CD4-positive, alpha-beta T cell treated with Interleukin-17A for 1 hour (primary cell): ENCODE measurements at places on chromosomes 3 and 15.

- no peak for DNase-seq
These were observed 104.5 kb downstream of the RARB start for GRCh38 chr3:25532431-25533162.

- DNase-seq, result no peak
These were observed 382 bp upstream of the COX17 start for GRCh38 chr3:119677641-119677934.

- no peak for DNase-seq
These were observed 54.9 kb upstream of the TMEM108 start for GRCh38 chr3:132983143-132983770.

- DNase-seq, result no peak
These were observed 16.9 kb upstream of the RAB7A start for GRCh38 chr3:128709038-128709437.

DNA sequence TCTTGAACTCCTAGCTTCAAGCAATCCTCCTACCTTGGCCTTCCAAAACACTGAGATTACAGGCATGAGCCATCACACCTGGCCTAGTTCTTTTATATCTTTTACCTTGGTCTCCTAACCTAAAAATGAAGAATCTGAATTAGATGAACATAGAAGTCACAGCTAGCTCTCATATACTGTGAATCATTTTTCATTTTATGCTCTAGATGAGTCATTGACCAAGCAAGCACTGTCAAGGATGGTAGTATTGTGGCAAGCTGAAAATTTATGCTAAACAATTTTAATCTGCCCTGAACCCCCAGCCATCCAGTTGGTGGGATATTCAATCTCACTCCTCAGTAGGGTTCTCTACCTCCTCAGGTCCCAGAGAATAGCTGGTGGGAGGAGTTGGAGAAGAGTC is 48.3 kb upstream of the DNAJC13 start:
- DNase-seq, result no peak

- DNase-seq, result no peak
These were observed 186.9 kb downstream of the KLHL25 start for GRCh38 chr15:85607842-85608241.

GRCh38 chr15:74709892-74710291 is 14.1 kb upstream of the EDC3 start:
- DNase-seq, result no peak

GRCh38 chr3:13657660-13658435 is 108.9 kb downstream of the FBLN2 start:
- DNase-seq, result peak; percentile 74

DNA sequence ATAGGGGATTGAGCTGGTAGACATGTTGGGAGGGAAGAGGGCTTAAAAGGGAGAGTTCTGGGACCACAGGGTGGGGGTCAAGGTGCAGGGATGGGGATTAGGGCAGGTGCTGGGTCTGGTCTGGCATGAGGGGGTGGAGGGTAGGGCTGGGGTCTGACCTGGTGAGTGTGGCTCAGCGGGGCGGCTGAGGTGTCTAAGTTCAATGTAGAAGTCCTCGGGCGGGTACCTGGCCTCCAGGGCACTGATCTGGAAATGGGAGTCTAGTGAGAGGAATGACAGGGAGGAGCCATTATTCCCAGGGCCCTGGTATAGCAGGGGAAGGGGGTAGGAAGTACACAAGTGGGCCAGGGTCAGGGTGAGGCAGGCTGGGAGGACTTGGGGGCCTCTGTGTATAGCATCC is 39.6 kb downstream of the RAB11A start:
- no peak for DNase-seq

GRCh38 chr3:107188262-107188661 is 189.0 kb upstream of the CCDC54 start:
- DNase-seq, result no peak

GRCh38 chr15:51837792-51838251 is 8.4 kb downstream of the TMOD3 start:
- no peak for DNase-seq

- DNase-seq, result no peak
These were observed 19.5 kb upstream of the BSN start for GRCh38 chr3:49534581-49535441.

DNA sequence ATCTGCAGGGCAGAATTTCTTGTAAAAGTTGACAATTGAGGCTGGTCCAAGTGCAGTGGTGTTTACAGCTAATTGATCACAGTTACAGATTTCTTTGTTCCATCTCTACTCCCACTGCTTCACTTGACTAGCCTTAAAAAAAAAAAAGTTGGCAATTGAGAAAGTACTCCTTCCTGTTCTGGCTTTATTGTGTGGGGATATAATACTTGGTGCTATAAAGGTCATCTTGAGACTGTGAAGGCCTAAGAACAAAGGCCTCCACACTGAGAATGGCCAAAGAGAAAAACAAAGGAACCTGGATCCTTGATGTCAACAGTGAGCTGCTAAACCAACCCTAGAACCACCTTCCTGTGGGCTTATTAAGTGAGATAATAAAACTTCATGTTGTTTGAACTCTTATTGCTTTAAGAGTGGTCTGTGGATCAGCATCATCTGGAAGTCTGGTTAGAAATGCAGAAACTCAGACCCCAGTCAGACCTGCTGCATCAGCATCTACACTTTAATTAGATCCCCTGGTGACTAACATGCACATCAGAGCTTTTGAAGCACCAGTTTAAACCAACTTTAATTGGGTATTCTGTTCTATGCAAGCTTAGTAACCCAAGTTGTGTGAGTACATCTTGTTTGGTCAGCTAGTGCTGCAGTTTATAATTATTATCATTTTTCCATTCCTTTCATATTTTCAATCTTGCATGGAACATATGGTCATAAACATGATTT is 55.2 kb downstream of the TMOD3 start:
- no peak for DNase-seq

DNA sequence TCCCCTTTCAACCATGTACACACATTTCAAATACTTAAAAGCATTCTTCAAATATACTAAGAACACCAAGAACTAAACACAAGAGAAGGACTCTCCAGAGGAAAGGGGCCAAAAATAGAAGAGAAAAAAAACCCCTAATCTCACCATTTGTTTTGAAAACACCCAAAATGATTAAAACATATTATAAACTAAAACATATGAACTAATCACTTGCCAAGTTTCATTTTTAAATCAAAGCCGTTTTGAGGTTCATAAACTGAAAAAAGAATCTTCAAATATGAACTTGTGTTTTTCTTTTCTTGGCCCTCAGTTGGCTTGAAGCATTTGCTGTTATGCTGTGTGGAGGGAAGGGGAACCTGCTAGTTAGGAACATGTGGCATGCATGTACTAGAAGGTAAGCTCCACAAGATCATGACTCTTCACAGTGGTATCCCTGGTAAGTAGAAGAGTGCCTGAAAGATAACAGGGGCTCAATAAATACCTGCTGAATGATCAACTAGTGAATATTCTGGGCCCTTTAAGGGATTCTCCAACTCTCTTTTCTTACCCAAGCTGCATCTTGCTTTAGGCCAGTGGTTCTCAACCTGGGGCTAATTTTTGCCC is 224.5 kb downstream of the TIGIT start:
- no peak for DNase-seq

- DNase-seq, result no peak
These were observed 83.2 kb downstream of the MB21D2 start for GRCh38 chr3:192834428-192834827.

- DNase-seq, result no peak
These were observed 29.6 kb upstream of the IDH2 start for GRCh38 chr15:90131848-90132247.

DNA sequence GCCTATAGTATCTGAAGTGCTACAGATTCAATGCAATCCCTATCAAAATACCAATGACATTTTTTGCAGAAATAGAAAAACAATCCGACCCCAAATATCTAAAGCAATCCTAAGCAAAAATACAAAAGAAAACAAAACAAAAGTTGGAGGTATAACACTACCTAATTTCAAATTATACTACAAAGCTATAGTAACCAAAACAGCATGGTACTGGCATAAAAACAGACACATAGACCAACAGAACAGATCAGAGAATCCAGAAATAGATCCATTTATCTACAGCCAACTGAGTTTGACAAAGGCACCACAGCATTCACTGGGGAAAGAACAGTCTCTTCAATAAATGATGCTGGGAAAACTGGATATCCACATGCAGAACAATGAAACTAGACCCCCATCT is 23.8 kb upstream of the CDAN1 start:
- DNase-seq, result no peak

DNA sequence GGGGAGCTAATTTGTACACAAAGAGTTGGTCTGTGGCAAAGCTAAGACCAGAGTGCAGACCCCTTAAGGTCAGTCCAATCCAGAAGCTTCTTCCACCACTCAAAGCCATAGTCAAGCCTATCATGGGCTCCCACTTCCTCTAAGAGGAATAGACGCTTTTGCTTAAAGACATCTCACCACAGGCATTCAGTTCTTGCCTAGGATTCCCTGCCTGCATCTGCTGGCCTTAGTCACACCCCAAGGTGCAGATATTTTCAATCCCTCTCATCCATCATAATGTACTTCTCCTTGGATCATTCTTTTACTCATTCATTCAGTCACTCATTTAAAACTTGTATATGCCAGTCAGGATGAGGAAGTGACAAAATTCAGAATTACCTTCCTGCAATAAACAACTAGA is 179.6 kb upstream of the STT3B start:
- DNase-seq, result no peak

- DNase-seq, result no peak
These were observed 52.4 kb downstream of the SUCNR1 start for GRCh38 chr3:151925876-151926275.

- DNase-seq, result no peak
These were observed 79.2 kb upstream of the TPRG1 start for GRCh38 chr3:189092547-189092946.

DNA sequence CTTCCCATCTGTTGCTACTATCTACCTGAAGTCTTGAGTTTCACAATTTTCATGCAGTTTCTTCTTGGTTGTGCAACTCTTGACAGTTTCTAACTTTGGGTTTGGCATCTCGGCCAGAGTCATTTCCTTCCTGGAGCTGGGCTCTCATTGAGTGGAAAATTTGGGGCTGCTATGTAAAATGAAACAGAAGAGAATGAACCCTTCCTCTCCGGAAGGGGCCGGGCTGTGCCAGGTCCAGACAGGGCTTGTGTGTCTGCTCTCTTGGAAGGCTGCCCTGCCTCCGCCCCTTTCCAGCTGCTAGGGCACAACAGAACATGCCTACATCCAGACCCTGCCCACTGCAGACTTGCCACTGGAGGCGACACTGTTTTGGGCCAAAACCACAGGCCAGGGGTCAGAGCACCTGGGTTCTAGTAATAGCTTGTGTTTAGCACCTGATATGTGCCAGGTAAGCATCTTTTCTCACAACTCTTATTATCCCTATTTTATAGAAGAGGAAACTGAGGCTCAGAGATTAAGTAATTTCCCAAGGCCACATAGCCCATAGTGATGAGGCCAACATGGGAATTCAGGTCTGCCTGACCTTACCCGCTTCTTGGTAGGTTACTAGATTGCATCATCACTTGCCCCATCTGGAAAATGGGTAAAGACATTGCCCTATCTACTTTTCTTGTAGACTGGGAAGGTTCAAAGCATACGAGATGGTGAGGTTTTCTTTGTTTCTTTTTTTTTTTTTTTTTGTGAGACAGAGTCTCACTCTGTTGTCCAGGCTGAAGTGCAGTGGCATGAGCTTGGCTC is 25.0 kb downstream of the IRAK2 start:
- DNase-seq, result peak; percentile 60

- DNase-seq, result no peak
These were observed 471.6 kb downstream of the TUSC7 start for GRCh38 chr3:117181222-117181621.

GRCh38 chr3:189631409-189631808 is 220 bp downstream of the TP63 start:
- DNase-seq, result no peak

- DNase-seq, result no peak
These were observed 2.2 kb downstream of the ZNF592 start for GRCh38 chr15:84750583-84751092.

DNA sequence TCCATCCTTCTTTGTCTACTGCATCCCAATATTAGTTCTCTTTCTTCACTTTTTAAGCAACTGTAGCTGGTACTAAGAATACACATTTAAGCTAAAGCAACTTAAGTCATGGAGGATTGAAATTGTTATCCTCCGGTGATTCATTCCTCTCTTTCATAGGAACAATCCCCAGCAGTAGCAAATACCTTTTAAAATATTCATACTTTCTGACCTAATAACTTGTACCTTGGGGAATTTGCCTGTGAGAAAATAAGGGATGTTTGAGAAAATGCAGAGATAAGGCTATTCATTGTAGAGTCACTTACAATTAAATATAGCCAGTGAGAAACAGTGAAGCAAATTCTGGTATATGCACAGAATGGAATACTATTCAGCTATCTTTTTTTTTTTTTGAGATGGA is 66.0 kb downstream of the VPS13C start:
- no peak for DNase-seq

- DNase-seq, result no peak
These were observed 16.4 kb upstream of the HHATL start for GRCh38 chr3:42719002-42719401.

GRCh38 chr15:36432161-36432560 is 147.3 kb upstream of the CDIN1 start:
- DNase-seq, result no peak

- DNase-seq, result peak; percentile 20
These were observed 30.4 kb downstream of the SLC51A start for GRCh38 chr3:196246612-196247308.

- DNase-seq, result no peak
These were observed 31.0 kb upstream of the THBS1 start for GRCh38 chr15:39549912-39550311.
